Fibroblast of upper back skin (primary cell): ENCODE measurements at places on chromosomes 6 and 20.

DNA sequence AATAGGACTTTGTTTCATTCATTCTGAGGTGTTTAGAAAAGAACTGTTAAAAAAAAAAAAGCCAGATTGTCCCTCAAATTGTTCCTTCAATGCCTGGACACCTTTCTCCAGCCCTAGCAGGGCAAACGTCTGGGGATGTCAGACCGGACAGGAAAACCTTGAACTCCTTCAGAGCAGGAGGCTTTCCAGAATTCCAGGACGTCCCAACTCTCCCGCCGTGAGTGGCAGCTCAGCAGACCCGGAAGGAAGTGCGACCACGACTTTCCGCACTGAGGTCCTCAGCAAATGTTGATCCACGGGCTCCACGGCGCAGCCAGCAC is 139.1 kb downstream of the DLL1 start:
- DNase-seq = no peak

DNA sequence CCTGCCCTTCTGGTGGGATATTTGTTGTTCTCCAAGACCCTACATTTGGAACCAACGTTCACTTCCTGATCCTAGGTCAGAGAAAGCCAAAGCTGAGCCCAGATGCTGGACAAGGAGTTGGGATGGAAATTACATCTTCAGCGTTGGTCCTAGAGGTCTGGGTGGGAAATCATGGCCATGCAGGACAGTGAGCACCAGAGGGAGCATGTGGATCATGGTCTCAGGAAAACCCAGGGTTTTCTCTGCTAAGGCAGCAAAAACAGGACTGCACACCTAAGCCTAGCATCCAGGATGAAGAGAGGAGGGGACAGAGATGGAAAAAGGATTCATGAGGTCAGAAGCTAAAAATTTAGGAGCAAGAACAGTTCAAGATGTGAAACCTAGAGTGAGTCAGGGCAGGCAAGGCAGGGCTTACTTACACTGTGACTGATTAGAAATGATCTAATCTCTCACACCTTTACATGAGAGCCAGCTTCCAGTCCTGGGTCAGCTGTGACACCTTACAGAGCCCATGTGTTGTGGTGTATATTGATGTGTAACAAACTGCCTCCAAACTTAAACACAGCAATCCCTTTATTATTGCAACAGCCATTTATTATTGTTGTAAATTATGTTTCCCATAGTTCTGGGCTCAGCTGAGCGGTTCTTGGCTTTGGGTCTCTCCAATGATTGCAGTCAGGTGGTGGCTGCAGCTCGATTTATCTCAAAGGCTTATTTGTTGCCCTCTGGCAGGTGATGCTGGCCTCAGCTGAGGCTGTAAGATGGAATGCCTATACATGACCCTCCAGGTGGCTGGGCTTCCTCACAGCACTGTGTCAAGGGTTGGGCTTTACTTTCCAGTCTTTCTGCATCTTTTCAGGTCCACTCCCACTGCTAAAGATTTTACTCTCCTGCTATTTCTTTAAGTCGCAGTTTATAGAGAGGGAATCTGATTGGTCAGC is 6.5 kb downstream of the C20orf202 start:
- DNase-seq = no peak

DNA sequence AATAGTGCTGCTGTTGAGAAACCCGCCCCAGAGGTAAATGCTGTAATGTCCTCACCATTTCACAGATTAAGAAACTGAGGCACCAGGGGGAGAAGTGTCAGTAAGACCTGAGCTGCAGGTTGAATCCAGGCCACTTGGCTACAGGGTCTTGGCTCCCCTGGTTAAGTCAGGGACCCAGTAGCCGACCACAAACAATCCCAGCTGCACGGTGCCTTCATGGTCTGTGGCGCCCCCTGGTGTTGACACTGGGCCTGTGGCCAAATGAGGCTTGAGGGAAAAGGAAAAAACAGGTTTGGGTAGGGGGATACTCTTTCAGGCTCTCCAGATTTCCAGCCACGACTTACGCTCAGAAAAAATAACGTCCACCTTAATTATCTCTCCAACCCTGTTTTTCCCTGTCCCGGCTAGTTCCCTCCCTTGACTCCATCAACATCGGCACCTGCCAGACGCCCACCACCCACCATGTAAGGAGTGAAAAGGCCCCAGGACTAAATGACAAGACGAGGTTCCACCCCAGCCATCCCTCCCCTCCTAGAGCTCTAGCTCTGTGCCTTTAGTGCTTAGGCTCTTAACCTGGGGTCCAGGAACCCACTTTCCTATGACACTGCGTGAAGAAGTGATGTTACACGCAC is 47.7 kb upstream of the POLR1H start:
- DNase-seq = peak; percentile 6

DNA sequence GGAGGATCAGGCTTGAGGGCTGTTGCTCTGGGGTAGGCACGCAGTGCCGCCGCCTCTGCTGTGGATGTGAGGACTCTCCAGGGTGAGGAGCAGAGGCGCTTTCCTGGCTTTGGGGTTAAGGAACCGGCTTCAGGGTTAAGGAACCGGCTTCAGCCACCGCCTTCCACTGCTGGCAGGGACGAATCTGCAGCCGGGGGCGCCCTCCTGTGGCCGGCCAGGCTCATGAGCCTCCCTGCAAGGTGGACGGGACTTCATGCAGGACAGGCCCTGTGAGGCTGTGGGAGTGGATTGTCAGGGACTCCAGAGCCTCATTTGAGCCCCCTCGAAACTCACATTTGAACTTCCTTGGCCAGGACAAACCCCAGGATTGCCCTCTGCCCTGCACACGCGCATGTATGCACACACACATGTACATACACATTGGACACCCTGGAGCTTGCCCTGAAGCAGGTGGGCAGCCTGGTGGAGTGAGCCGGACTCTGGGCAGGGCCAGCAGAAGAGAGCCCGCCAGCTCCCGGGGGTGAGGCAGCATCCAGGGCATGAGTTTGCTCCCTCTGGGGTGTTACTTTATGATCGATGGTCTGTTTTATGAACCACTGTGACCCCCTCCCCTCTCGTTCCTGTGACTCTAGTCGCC is 146.9 kb downstream of the PHACTR3 start:
- peak; percentile 59 for DNase-seq

DNA sequence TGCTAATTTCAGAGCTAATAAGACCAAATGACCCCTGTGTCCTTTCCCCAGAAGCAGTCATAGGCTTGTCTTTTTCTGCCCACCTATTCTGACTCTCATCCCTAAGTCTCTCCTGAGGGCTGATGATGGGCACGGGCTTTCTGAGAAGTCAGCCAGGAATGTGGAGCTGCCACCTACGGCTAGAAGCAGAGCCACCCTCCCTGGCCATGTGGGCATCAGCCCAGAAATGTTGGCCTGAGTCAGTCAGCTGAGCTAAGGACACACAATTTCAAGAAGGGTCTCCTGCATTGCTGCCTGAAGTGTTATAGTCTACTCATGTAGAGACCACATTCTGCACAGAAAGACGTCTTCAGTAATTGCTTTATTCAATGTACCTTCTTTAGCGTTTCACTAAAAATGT is 17.1 kb downstream of the MYLIP start:
- no peak for DNase-seq

DNA sequence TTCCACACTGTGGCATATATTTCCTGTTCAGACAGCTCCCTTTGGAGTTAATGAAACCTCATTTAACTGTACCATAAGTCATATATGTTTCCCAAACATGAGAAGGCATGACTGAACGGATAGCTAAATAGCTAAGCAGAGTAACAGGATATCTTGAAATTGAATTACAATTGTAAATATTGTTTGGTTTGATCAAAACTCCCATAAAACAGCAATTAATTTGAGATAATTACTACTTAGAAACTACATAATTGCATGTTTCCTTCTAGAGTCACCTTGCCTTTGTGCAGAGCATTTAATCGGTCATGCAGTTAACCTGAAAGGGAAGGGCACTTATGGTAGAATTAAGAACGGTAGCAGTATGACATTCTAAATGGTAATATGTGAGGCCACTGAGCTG is 179.0 kb upstream of the MAP3K7 start:
- no peak for DNase-seq

- DNase-seq = peak; percentile 31
These were observed 17.4 kb downstream of the SERAC1 start for GRCh38 chr6:158150701-158151100.

- DNase-seq = no peak
These were observed 96.8 kb downstream of the RIMS1 start for GRCh38 chr6:71983131-71983530.

DNA sequence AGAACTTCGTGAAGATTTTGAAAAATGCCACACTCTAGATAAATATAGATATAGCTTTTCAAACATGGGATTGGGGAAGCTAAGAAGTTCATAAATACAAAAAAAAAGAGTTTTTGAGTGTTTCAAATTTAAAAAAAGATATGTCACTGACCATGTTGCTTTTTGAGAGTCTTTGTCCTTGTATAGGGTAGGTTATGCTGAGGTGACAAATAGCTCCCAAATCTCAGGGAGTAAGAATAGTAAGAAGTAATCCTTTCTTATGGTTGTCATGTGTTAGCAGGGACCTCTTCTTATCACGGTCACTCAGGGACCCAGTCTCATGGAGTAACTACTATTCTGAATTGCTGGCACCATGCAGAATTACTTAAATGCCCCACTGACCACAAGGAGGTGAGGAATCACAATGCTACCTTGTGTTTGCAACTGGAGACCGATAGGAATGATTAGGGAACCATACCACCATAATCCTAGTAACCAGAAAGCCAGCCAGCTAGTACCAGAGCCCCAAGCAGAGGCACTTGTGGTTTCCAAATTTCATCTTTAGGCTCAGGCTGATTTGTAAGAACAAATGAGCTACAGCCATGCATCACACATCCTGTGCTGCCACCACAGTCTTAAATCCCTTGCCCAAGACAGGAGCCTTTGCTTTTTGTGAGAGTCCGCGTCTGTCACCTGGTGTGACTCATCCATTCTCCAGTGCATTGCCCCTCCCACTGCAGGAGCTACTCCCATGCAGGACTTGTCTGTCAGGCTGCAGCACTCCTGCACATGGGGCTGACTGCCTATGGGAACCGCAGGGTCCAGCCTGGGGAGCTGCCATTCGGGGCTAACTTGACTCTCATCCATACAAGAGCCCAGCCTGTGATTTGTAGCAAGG is 42.4 kb upstream of the ADGRF4 start:
- peak; percentile 54 for DNase-seq

GRCh38 chr6:164906766-164907165 is 402.6 kb downstream of the C6orf118 start:
- DNase-seq = no peak

- no peak for DNase-seq
These were observed 48.5 kb upstream of the NOP56 start for GRCh38 chr20:2603816-2604505.

GRCh38 chr20:50848846-50849673 is 54.2 kb downstream of the BCAS4 start:
- DNase-seq = no peak

DNA sequence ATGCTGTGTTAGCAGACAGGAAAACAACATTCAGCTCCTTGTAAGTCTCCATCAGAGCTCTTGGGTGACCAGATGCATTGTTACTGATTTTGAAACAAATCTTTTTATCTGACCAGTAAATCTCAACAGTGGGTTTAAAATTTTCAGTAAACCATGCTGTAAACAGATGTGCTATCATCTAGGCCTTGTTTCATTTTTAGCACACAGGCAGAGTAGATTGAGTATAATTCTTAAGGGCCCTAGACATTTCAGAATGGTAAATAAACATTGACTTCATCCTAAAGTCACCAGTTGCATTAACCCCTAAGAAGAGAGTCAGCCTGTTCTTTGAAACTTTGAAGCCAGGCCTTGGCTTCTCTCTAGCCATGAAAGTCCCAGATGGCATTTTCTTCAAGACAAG is 237.2 kb upstream of the BMP2 start:
- DNase-seq = no peak

DNA sequence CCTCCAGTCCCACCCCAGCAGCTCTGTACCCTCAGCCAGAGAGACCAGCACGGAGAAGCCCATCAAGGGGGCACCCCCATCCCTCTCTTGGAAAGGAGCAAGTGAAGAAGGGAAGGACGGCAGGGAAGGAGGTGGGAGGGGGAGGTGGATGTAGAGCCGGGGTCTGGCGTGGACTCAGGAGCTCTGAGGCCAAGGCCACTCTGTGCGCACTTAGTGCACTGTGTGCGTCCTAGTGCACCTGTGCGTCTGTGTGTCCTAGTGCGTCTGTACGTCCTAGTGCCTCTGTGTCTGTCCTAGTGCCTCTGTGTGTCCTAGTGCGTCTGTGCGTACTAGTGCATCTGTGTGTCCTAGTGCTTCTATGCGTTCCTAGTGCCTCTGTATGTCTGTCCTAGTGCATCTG is 54.2 kb downstream of the DSTN start:
- DNase-seq = no peak

- DNase-seq = peak; percentile 93
These were observed 442.1 kb downstream of the BCKDHB start for GRCh38 chr6:80548532-80548931.

- peak; percentile 3 for DNase-seq
These were observed 1143.9 kb upstream of the GJE1 start for GRCh38 chr6:140988780-140989179.

GRCh38 chr6:57177545-57178265 is 5.6 kb downstream of the BAG2 start:
- DNase-seq = peak; percentile 32

- DNase-seq = no peak
These were observed 76.3 kb downstream of the ZMYND8 start for GRCh38 chr20:47280228-47280627.

DNA sequence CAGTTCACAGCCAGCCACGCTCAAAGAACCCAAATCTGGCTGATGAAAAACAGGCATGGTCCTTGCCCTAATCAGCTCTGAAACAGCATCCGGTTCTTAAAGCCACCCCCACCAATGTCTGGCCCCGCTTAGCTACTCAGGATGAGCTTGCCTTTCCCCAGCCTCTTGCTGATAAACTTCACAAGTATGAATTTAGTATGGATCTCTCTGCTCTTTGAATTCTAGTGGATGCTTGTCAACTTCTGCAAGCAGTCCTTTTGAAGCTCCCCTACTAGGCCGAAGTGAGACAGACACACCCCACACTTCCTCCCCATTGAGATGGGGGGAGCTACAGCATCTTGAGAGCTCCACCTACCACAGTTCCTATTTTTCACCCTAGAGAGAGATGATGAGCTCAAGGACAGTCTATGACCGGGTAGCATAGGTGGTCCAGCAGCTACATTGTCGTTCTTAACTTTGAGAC is 36.7 kb downstream of the EBF4 start:
- DNase-seq = no peak

DNA sequence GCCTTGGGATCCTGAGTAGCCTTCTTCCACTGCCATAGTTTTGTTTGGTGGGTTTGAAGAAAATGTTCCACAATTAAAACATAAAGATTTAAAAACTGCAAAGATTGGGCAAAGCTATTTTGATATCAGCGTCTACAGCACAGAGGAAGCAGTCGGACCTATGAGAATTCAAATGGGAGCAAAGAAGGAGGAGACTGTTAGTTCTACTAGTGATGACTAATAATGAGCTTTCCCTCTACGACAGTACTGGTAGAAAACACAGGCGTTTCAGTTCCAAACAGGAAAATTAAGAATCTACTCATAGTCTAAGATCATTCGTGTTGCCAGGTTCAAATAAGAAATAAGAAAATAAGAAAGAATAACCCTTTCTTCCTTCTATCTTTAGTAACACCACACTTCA is 121.2 kb downstream of the INSM1 start:
- DNase-seq = no peak

GRCh38 chr20:3423126-3423525 is 15.7 kb upstream of the DNAAF9 start:
- DNase-seq = no peak

GRCh38 chr6:49582529-49582928 is 32.1 kb downstream of the C6orf141 start:
- DNase-seq = peak; percentile 11

- no peak for DNase-seq
These were observed 1.5 kb upstream of the PRSS35 start for GRCh38 chr6:83510791-83511190.
